ENCODE measurements at places on chromosomes 3 and 15.

- DNase-seq: peak; percentile 45
Measured at GRCh38 chr3:69085168-69085832, 563 bp downstream of the ARL6IP5 start.

DNA sequence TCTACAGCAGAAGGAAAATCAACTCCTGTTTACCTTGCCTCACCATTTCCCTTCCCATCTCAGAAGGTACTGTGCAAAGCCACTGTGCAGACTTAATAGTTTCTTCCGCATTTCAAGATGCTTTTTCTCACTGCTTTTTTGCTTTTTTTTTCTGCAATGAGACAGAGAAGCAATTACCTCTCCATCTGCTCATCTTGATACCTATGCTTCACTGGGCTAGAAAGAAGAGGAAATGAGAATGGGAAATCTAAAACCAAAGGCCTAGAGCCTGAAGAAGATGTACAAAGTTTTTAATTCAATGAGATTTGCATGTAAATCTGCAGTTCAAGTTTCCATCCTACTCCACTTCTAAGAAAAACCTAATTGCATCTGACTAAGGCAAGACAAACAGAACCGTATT is 238.1 kb upstream of the SETMAR start:
- DNase-seq: no peak

- DNase-seq: no peak
Measured at GRCh38 chr3:43867436-43868072, 176.8 kb downstream of the ABHD5 start.

DNA sequence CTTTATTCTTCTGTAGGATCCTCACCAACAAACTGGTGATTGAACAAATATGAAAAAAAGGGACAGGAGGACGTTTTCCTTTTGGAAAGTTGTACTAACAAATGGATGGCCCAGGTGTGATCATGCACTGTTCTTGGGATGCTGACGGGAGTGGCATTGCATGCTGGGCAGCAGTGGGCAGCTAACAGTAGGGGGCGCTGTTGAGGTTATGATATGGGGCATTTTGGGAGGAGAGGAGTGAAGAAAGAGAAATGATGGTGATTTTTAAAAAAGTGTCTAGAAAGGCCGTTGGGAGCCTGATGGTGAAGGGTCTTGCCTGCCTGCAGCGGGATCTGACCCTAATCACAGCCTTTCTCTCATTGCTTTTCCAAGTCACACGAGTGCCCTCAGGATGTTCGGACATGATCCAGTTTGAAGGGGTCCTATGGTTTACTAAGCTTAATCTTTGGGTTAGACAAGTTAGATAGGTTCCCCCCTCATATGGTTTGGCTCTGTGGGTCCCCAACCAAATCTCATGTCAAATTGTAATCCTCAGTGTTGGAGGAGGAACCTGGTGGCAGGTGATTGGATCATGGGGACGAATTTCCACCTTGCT is 46.2 kb upstream of the PRTG start:
- DNase-seq: peak; percentile 28

- no peak for DNase-seq
Measured at GRCh38 chr15:58478579-58478978, 46.8 kb downstream of the LIPC start.

DNA sequence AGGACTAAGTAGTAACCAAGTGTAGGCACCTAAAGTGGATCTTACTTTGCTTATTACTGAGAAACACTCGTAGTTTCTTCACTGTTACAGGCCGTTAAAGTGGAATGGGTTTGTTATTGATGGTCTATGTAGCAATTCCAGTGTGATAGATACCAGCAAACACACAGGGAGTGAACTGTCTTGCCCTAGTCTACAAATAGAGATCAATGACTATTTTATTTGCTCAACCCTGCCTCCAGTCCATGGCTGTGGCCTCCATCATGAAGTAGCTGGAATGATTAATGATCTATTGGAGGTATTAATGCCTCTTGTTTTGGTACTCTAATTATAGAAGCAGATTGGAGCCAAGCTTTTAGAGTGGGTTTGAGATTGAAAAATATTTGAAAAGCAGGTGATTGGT is 362.7 kb upstream of the AZI2 start:
- DNase-seq: no peak

GRCh38 chr15:83435202-83435601 is 11.9 kb upstream of the SH3GL3 start:
- no peak for DNase-seq

- no peak for DNase-seq
Measured at GRCh38 chr3:188590557-188590956, 436.6 kb downstream of the LPP start.

GRCh38 chr3:36833160-36833814 is 68.9 kb upstream of the DCLK3 start:
- DNase-seq: no peak

GRCh38 chr3:153680526-153680925 is 440.7 kb upstream of the ARHGEF26 start:
- no peak for DNase-seq

DNA sequence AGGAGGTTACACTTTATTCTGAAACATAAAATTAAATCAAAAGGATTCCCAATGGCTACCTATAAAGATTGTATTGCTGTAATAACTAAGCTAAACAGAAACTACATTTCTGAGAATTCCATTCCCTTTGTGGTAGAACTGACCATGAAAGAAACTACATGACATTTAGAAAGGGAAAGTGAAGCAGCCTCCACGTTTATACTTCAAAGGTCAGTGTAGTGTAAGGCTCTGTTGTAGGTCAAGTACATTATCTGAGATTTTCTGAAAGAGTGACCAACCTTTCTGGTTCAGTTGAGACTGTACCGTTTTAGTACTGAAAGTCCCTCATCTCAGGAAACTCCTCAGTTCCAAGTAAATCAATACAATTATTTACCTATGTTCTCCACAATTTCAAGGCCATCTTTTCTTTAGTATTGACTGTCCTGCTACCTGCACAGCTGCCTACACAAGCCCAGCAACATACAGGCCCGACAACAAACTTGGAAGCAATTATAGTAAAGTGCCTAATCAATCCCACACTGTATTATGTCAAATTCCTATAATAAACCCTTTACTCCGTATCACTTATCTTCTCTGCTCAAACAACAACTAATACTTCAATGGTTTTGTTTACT is 343.0 kb downstream of the PLOD2 start:
- no peak for DNase-seq

GRCh38 chr15:62793752-62794144 is 248.8 kb upstream of the TPM1 start:
- no peak for DNase-seq

DNA sequence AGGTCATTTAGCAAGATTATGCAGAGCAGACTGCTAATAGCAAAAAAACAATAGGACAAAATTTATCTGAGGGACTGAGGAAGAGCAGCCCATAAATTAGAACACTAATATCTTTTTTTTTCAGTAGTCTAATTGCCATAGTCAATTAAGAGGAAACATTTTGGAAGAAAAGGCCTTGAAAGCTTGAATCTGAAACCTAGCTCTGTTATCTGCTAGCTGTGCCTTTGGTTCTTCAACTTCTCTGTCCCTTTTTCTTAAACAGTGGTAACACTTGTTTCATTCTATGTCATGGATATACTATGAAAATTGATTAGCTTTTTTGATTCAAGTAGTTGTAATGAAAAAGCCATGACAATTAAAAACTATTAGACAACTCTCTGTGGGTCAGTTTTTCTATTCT is 1.7 kb downstream of the ATR start:
- no peak for DNase-seq

GRCh38 chr3:181755959-181756358 is 44.2 kb downstream of the SOX2 start:
- DNase-seq: no peak

GRCh38 chr3:17949101-17949500 is 206.7 kb upstream of the TBC1D5 start:
- no peak for DNase-seq

DNA sequence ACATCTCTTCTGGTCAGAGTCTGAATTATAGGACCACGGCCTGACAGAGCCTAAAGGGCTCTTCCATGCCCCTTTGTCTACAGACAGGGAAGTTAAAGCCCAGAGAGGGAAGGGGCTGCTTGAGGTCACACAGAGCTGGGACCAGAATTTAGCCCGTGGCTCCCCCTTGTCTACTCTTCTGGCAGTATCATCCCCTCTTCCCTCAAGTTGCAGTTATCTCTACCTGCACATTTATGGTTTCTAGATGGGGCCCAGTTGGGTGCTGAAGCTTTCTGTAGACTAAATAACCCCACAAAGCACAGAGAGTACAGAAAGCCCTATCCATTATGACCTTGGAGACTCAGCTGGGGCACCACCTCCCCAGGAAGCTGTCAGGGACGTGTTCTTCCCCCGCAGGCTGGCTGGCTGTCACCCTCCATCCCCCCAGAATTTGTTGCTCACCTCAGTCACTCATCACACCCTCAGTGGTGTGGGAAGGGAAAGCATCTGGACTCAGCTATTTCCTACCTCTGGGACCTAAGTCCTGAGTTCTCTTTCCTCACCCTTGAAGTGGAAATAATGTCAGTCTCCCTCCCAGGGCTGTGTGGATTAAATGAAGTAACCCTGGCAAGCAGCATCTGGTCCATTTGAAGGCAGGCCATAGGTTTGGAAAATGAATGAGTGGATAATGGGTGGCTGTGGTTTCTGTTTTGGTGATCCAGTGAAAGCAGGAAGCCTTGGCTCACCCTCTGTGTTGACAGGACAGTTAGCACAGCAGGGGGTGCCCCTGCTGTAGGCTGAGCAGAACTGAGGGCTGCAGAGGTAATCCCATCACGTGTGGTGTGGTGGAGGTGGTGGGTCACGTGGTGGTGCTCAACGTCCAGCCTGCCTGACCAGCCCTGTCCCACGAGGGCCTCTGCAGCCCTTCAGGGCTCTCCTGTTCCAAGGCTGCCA is 16.3 kb downstream of the ACOX2 start:
- DNase-seq: peak; percentile 83

GRCh38 chr3:153783741-153784480 is 337.3 kb upstream of the ARHGEF26 start:
- no peak for DNase-seq

DNA sequence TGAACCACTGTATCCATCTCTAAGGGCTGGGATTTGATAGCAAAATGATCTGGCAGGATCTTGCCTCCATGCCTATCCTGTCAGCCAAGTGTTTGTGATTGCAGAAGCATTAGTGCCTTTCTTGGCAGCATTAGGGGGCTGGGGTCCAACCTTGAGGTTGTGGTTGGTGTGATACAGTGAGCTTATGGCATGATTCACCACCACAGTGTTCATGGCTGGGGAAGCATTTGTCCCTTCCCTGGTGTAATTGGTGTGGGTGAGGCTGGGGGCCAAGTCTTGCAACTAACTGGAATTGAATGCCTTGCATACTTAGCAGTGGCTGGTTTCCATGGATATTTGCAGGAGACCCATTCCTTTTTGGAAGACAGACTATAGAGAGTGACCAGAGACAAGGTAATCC is 271.0 kb upstream of the TBL1XR1 start:
- DNase-seq: no peak

DNA sequence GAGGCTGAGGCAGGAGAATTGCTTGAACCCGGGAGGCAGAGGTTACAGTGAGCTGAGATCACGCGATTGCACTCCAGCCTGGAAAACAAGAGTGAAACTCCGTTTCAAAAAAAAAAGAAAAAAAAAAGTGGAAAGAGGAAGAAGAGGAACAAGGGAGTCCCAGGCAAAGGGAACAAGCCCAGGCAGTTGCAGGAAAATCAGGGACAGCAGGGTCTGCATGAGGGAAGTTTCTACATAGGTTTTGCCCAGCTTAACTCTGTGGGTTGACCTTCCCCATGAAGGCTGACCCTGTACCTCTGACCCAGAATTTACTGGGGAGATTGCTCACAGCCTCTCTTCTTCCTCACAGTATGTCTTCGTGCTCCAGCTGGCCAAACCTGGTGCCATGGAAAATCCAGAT is 12.3 kb downstream of the RBP1 start:
- DNase-seq: no peak

- no peak for DNase-seq
Measured at GRCh38 chr3:4755566-4755965, 223.7 kb upstream of the BHLHE40 start.

DNA sequence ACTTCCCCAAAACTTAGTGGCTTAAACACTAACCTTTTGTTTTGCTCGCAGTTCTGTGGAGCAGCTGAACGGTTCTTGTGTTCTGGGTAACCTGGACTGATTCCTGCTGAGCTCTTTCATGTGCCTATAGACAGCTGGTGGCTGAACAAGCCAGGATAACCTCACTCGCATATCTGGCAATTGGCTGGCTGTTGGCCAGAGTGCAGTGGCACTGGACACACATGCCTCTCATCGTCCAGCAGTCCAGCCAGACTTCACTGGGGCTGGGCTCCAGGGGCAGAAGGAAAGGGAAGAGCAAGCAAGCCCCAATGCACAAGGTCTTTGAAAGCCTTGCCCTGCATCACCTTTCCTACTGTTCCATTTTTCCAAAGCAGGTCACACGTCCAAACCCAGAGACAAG is 53.6 kb upstream of the GATA2 start:
- DNase-seq: no peak

- no peak for DNase-seq
Measured at GRCh38 chr3:170689296-170689829, 103.5 kb upstream of the SLC7A14 start.

DNA sequence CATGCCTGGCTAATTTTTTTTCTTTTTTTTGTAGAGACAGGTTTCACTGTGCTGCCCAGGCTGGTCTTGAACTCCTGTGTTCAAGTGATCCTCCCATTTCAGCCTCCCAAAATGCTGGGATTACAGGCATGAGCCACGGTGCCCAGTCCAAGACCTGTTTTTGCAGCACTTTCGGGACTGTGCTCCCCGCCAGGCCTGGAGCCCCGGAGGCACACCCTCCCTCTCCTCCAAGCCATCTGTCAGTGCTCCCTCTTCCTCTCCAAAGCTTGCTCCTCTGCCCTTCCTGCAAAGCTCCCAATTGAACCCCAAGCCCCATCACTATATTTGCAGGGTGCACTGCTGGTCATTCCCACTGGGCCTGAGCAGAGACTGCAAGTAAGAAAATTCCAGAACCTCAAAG is 98.1 kb downstream of the CORO2B start:
- DNase-seq: no peak

- no peak for DNase-seq
Measured at GRCh38 chr3:41569632-41570305, 370.5 kb downstream of the CTNNB1 start.

DNA sequence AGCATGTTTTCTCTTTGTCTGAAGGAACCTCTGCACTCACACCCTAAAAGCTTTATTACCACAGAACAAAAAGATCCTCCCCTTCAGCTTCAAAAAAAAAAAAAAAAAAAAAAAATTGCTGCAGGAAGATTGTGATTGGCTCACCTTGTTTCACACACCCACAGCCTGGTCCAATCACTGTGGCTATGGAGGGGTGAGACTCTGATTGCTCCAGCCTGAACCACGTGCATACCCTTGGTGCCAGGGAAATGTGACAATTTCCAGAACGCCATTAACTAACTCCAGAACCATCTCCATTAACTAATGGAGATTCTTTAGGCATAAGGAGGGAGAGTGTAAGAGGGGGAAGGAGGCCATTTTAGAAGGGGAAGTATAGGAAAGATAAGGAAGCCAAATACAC is 106.5 kb upstream of the CRBN start:
- DNase-seq: no peak

- no peak for DNase-seq
Measured at GRCh38 chr3:178217479-178217878, 318.8 kb upstream of the KCNMB2 start.

DNA sequence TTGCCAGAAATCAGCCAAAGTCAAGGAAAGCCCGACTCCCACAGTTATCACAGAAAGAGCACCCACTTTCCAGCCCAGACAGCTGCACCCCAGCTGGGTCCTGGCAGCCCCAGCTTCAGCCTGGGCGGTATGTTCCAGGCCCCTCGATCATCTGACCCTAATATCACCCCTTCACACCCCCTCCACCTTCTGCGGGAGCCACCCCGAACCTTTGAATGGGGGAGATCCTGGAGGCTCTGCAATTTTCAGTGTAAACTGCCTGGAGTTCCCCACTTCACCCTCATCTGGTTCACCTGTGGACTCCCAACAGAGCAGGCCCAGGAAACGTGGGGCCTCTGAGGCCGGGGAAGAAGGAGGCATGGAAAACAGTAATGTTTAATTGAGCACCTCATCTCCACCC is 5.9 kb downstream of the PRSS50 start:
- no peak for DNase-seq
